ENCODE measurements at places on chromosomes 2 and 18.

DNA sequence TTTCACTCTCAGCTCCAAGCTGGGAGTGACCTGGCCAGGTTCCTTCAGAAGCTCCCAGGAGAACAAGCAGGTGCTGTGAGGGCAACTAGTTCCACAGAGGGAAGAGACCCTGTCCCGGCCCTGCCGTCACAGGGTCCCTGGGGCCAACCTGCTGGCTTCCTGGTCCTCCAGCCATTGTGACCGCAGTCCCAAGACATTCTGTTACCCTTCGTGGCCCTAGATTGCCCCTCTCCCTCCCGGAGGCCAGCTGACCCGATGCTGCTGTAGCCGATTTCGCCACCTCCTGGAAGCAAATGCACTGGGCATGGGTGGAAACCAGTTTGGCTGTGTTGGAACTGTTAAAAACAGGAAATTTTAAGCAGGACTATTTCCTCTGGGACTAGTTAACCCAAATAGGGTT is 55.4 kb downstream of the EPAS1 start:
- DNase-seq: no peak

DNA sequence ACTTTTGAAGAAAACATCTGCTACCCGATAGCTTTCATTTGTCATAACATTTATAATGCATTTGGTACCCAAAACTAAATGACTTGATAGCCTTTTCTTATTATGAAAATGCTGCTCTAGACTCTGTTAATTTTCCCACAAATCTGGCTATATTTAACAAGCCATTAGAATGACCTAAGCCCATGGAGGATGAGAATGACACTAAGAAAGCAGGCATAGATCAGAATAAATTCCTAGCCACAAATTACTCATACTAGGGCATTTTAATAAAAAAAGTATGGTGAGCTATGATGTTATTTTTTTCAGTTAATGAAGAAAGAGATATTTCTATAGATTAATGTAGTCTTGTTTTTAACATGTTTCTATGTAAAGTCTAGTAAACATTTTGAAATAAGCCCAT is 1728.3 kb downstream of the SUCLG1 start:
- DNase-seq: no peak

- no peak for DNase-seq
These were observed 147.6 kb downstream of the CDC42EP3 start for GRCh38 chr2:37523814-37524362.

DNA sequence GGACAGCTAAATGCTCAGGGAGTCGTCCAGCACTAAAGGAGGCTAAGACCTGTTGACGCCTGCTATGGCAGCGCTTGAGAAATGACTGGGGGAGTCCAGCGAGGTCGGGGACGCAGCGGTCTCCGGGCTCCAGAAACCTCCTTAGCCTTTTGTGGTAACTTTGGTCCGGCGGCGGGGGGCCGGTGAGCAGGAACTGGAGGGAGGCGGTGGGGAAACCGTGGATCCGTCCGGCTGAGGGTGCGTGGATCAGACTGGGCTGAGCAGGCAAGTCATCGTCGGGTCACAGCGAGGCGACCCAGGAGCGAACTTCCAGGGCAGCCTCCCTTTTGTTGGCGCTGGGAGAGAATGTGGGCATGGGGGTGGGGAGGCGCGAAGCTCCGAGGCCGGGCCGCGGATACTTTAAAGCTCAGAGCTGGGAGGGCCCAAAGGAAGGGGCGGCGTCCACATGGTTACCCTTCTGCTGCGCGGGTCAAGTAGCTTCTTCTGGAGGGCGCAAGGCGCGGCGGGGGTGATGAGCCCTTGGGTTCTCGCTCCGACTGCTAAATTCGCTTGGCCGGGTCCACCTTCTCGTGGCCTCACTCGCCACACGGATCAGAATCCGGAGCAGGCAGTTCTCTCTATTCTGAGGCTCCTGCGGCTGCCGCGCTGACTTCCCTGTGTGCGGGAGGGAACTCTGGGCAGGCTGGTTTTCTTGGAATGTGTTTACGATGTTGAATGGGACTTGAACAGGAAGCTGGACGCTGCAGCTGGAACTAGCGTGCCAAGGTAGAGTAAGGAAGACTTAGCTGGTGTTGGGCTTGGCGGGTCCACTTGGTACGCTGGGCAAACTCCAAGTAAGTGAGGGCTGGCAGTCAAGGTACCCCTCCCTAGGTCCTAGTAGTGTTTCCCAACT is 920 bp downstream of the GULP1 start:
- no peak for DNase-seq

- DNase-seq: peak; percentile 4
These were observed 866 bp downstream of the CRIM1 start for GRCh38 chr2:36356298-36356989.

- DNase-seq: no peak
These were observed 467.2 kb downstream of the LRRTM4 start for GRCh38 chr2:77054938-77055337.

All from activated T-helper 1 cell treated with anti-CD3 and anti-CD28 coated beads, Interleukin-2, amount 50 U/mL, for 16 hours (primary cell).